WERI-Rb-1 (cell line): ENCODE measurements at places on chromosomes 12 and 14.
A peak's percentile ranks its signal among the peaks of the same experiment; 100 is the strongest.

DNA sequence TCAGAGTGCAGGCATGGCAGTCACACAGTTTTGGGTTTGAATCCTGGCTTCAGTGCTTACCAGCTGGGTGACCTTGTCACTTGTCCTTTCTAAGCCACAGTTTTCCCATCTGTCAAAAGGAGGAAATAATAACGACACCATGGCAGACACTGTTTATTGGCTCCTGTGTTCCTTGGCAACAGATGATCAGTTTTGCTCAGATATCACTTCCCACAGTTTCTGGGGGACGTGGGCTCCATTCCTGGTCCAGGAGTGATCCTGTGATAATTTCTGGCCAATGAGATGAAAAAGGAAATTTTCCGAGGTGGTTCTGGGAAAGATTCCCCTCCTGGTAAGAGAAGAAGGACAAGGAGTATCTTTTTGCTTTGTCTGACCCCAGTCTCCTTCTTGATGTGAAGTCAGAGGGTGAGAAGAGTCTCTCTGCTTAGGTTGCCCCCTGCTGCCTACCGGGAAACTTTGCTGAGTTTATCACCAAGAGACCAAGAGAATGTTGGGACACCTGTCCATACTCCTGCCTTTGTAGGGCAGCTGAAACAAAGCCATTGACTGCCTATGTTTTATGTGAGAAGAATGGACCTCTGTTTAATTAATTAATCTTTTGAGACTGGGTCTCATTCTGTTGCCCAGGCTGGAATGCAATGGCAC lies 178.9 kb upstream of the NRXN3 start:
- DNase-seq, result peak; percentile 69

GRCh38 chr14:94476023-94476422 lies at the start of gene SERPINA9:
Gene SERPINA9, minus strand, starts transcription at chr14:94476197. Its CDS starts 6,357 bp downstream, at chr14:94469840.
- DNase-seq, result no peak

DNA sequence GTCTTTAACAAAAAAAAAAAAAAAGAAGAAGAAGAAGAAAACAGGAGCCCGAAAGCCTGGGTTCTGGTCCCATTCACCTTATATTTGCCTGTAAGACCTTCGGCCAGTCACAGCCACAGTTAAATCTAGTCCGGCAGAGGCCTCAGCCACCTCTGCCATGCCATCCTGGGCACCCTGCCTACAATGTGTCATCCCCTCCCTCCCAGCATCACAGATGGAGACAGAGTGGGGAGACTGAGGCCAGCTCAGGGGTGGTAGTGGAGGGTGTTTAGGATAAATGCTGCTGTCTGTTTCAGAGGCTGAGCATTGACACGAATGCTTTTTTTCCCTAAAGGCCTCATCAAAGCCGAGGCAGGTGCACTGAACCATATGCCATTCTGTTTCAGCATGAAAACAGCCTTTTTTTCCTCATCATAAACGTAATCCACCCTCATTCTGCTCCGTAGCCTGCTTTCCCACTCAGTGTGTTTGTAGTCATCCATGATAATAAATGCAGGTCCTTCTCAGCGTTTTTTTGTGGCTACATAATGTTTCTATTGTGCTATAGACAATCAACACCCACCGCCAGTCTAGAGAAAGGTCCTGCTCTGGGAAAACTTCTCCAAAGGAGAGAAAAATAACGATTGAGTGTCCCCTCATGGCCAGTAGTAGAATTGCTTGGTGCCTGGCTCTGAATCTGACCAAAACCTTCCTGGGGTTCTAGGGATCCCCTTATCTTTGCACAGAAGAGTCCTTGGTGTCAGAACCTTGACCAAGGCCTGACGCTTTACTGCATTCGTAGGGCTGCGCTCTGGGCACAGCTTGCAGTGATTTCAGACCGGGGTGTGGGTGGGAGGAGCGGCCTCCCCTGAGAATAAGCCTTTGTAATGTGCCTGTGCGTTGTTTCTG lies 41.1 kb upstream of the TSPAN9 start:
- no peak for DNase-seq

GRCh38 chr14:75277815-75278421 lies 710 bp upstream of the FOS start:
- DNase-seq, result no peak
